ENCODE measurements at places on chromosomes 7 and 10.
A peak's percentile ranks its signal among the peaks of the same experiment; 100 is the strongest.

GRCh38 chr10:78283069-78283682 is 249.5 kb downstream of the RPS24 start:
- no peak for DNase-seq

- DNase-seq: no peak
Observed at GRCh38 chr10:30187010-30187409, 127.6 kb upstream of the JCAD start.

- DNase-seq: peak; percentile 94
Observed at GRCh38 chr7:47648275-47648925, 66.5 kb upstream of the TNS3 start.

- DNase-seq: no peak
Observed at GRCh38 chr7:96017877-96018276, 245.5 kb downstream of the DYNC1I1 start.

- DNase-seq: no peak
Observed at GRCh38 chr7:132956556-132956955, 125.3 kb downstream of the CHCHD3 start.

GRCh38 chr7:53656881-53657280 is 621.4 kb downstream of the POM121L12 start:
- DNase-seq: no peak

- peak; percentile 98 for DNase-seq
Observed at GRCh38 chr7:20330239-20330927, at the start of gene ITGB8. Gene ITGB8 (plus strand): TSS chr7:20330900. CDS start chr7:20331807, 907 bp downstream.

DNA sequence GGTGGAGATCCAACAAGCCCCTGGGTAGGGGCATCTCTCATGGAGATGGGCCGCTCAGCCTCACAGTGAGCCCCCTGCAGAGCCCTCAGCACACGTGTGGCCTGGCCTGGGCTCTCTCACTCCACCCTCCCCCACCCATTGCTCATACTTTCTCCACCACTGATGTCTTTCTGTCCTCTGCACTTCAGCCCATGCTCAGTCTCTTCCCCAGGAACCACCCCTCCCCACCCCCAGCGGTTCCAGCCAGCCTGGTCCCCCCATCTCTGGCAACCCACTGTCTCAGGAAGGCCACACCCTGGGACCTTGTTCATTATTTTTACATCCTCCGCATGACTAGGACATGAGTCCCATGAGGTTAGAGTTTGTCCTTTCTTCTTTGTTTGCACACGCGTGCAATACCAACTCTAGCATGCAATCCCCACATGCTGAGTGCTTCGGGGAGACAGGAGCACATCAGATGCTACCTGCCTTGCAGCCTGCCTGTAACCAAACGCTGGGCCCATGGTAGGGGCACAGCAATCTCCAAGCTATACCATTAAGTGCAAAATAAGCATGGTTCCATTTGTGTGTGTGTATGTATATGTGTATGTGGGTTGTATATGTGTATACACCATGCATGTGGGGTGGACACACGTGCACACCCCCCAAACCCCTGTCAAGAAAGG is 408.4 kb upstream of the FOXK1 start:
- DNase-seq: no peak

DNA sequence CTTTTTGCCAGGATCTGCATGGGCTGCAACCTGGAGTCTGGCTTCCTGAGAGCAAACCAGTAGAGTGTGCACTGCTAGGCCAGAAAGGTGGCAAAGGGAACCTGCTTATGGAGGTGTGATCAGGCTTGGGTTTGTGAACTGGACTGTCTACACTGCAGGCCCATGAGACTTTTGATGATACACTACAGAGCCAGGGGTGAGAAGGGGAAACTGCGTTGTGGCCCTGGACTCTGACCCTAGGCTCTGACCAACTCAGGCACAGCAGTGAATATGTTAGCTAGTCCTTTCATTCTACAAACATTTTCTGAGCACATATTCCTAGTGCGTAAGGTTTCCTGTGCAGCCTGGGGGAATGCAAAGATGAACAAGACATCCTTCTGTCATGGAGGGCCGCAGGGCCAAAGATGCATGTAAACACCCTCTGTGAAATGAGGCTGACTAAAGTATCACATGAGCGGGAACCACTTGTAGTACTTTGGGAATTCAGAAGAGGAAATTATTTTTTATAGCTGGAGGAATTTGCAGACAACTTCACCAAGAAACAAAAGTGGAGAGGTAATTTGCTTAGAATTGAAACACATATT is 63.8 kb upstream of the HPS1 start:
- DNase-seq: no peak

GRCh38 chr7:89232-90019 is 102.9 kb upstream of the FAM20C start:
- DNase-seq: peak; percentile 90

DNA sequence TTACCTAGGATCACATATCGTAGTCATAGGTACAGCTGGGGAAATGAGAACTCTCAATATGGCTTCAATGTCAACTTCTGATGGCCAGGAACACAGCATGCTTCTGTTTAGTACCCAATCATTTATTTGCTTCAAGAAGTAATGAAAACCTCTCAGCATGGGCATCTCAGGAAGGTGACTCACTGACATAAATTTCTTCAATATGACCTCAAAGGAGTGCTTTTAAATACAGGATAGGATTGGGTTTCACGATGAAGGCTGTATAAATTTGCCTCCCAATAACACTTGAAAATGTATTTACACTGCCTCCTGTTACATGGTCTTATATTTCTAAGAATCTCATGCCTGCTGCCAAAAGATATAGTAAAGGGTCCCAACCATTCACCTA is 15.1 kb downstream of the ITGA8 start:
- DNase-seq: peak; percentile 4

DNA sequence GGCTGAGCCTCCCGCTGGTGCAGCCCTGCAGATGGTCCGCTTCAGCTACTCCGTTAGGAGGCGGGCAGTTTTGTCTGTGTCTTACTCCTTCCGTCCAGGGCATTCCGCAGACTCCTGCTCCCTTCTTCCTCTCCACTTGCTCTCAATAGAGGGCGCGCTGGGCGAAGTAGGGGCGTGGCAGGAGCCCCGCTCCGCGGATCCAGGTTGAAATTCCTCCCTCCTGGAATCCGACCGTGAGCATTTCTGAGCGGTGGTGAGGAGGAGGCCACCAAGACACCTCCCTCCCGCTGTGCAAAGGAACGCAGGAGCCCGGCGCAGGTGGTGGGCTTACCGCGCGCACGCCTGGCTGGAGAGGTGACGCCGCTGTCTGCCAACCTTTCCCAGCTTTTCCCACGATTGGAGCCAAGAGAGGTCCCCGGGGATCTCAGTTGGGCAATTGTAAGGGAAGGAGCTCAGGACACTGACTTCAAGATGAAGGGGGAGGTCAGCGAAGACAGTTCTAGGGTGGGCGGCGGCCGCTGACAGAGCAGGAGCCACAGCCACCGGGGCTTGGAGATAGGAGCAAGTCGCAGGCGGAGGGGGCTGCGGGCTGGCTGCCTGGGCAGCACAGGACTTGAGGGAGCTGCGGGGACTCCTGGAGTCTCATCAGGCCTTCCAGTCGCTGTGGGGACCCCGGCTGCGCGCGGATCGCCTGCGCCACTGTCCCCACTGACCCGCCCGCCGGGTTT is 1011.3 kb downstream of the XPNPEP1 start:
- DNase-seq: peak; percentile 75

DNA sequence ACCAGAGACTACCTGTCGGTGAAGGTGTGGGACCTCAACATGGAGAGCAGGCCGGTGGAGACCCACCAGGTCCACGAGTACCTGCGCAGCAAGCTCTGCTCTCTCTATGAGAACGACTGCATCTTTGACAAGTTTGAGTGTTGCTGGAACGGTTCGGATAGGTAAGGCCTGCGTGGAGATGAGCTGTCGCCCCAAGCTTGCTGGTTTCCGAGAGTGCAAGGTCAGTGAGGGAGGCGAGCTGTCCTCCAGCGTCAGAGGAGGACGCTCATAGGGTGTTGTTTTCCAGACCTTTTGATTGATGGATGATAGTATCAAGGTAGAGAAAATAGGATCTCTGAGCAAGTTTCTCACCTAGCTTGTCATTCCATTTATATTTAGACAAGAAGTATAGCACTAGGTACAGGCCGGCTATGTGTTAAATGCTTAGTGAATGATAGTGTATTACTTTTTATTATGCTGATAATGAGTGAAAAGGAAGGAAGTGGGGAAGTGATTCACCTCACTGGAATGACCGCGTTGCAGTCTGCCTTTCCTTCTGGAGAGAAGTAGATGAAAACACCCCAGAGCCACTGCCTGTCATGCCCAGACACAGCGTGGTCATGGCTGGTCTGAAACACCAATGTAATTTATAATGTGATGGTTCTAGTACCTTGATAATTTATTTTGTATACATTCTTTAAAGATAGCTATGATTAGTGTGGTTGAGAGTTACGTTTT is 33.9 kb downstream of the BNIP3 start:
- peak; percentile 67 for DNase-seq

GRCh38 chr7:94348142-94348541 is 46.6 kb upstream of the COL1A2 start:
- peak; percentile 96 for DNase-seq

GRCh38 chr10:46019569-46020343 is 10.7 kb downstream of the NCOA4 start:
- DNase-seq: no peak

DNA sequence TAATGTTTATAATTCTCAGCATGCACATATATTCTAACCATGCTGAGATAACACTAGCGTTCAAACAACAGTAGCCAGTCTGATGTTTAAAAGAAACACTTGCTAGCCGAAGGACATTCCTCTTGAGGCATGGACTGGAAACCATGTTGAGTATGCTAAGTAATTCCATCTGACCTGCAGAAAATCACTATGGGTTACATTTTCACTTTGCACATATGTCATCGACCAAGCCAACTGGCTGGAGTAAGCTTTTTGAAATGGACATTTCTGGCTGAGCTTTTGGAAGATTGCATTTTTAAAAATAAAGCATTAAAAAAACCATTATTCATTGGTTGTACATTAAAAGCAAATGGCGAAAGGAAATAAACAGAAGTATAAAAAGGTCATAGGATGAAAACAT is 88.2 kb downstream of the BBS9 start:
- no peak for DNase-seq

DNA sequence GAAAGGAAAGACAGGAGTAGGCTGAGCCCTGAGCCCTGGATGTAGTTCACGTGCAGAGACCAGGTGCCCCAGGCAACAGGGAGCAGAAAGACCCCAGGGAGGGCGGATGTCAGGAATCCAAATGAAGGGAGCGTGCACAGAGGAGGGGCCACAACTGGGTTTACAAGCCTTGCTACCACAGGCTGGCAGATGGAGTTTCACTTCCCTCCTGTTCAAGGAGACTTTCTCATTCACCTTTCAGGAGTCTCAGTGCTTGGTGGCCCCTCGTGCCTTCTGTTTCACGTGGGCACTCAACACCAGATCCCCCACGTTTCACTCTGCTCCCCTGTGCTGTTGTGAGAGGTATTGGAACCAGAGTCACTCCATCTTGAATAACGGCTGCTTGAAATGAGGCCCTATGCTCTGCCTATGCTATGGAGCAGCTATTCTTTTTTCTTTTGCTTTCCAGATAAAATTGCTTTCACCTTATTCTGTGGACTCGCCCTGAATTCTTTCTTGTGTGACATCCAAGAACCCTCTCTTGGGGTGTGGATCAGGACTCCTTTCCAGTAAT is 601.4 kb upstream of the IGFBP3 start:
- DNase-seq: no peak

DNA sequence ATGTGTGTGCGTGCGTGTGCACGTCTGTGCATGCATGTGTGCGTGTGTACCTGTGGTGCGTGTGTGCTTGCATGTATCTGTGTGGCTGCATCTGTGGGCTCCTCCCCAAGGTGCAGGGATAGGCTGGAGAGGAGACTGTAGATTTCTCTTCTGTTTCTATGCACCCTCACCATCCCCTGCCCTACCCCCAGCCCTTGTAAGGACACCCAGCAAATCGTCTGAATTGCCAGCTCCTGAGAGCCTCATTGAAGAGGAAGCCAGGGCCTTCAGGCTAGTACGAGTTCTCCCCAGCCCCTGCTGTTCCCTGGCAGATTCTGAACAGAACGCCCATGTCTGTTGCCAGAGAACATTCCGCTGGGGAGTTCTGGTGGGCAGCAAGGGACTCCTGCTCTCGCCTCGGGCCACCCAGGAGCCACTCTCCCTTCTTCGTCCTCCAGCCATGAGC is 17.0 kb upstream of the TRIM8 start:
- DNase-seq: no peak

GRCh38 chr10:33638374-33638773 is 303.9 kb upstream of the NRP1 start:
- DNase-seq: no peak

GRCh38 chr7:143458263-143458662 is 15.0 kb downstream of the TAS2R60 start:
- DNase-seq: no peak

All from fibroblast of lung (primary cell).